ENCODE measurements at places on chromosomes 16 and 17.

- DNase-seq: peak; percentile 62
Measured at GRCh38 chr17:73342541-73343167, 30.9 kb upstream of the CDC42EP4 start.

DNA sequence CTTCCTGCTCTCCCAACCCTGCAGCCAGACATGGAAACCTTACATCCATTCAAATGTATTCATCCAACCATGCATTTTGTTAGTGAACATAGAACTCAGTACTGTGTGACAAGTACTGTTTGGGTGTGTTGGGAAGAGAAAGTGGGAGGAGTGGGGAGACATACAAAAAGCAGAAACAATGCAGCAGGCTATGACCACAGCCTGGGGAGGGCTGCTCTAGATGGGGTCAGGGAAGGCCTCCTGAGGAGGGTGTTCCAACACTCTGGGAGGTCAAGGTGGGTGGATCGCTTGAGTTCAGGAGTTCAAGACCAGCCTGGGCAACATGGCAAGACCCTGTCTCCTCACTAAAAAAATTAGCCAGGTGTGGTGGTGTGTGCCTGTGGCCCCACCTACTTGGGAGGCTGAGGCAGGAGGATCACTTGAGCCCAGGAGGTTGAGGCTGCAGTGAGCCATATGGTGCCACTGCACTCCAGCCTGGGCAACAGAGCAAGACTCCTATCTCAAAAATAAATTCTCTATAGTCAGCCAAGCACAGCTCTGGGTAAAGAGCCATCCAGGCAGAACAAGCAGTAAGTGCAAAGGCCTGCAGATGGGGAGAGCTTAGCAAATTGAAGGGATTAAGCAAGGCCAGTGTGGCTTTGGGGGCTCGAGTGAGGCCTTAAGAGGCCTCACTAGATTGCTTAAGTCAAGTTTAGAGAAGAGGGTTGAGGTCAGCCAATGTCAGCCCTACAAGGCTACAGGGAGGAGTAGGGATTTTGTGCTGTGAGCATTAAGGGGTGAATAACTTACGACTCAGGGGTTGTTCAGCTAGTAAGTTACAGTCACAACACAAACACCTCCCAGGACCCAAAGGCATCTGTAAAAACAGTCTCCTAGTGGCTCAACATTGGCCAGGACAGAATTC lies 5.5 kb downstream of the SLC13A2 start:
- peak; percentile 33 for DNase-seq

- no peak for DNase-seq
Measured at GRCh38 chr17:11997972-11998233, 628 bp upstream of the ZNF18 start.

DNA sequence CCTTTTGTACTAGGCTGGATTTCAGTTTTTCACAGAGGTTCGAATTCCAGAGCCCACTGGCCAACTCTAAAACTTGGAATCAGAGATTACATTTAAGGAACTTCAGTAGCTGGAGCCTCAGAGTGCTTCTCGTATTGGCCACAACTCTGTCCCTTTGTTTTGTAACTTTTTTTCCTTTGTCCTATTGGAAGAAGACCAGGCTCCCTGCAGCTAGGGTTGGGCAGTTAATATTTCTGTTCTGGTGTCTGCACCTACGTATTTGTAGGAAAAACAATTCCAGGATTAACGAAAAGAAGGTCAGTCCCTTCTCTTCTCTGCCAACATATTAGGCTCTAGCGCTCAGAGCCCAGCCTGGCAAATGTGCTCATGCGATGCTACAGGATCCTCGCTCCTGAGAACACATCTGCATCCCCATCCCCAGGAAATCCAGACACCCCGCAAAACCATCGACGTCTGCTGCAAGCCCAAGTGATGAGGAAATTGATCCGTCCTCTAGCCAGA lies 1.9 kb downstream of the CDH11 start:
- DNase-seq: no peak

DNA sequence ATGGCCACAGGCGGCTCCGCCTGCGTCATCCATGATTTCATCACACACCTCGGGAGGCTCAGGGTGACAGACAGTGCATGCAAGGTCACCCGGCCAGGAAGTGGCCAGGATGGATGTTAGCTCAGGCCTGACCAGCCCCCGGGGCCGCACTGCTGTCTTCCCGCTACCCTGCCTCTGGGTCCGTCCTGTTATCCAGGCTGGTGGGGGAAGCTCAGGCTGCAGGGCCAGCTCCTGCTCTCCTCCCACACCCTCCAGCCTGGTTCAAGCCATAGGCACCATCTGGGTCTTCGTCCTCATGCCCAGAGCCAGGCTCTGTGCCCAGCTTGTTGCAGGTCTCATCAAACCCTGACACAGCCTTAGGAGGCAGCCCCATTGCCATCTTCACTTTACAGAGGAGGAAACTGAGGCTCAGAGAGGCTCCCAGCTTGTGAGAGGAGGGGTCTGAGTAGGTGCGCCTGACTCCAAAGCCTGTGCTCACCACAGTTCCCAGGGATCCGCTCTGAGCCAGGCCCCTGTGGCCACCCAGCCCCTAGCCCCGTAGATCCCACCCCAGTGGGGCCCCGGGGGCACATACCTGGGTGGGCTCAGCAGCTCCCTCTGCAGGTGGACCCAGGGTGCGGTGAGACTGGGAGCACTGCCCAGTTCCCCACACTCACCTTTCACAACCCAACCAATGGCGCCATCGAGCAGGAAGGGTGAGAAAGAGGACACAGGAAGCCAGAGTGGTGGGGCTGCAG lies 412 bp upstream of the ADGRG3 start:
- DNase-seq: no peak

DNA sequence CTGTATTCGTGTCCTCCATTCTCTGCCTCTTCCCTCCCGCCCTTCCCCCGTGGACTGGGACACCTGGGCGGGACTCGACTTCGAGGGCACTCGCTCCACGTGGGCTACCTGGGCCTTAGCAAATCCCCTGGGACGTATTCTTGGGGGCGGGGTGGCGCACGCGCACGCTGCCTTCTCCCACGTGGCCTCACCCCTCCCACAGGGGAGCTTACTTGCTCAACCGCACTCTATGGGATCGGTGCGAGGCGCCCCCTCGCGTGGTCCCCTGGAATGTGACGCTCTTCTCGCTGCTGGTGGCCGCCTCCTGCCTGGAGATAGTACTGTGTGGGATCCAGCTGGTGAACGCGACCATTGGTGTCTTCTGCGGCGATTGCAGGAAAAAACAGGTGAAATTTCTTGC lies 3.5 kb downstream of the VMO1 start:
- DNase-seq: no peak

GRCh38 chr16:17229131-17229530 lies 241.6 kb downstream of the XYLT1 start:
- no peak for DNase-seq

- no peak for DNase-seq
Measured at GRCh38 chr17:65029605-65030336, 26.8 kb downstream of the GNA13 start.

DNA sequence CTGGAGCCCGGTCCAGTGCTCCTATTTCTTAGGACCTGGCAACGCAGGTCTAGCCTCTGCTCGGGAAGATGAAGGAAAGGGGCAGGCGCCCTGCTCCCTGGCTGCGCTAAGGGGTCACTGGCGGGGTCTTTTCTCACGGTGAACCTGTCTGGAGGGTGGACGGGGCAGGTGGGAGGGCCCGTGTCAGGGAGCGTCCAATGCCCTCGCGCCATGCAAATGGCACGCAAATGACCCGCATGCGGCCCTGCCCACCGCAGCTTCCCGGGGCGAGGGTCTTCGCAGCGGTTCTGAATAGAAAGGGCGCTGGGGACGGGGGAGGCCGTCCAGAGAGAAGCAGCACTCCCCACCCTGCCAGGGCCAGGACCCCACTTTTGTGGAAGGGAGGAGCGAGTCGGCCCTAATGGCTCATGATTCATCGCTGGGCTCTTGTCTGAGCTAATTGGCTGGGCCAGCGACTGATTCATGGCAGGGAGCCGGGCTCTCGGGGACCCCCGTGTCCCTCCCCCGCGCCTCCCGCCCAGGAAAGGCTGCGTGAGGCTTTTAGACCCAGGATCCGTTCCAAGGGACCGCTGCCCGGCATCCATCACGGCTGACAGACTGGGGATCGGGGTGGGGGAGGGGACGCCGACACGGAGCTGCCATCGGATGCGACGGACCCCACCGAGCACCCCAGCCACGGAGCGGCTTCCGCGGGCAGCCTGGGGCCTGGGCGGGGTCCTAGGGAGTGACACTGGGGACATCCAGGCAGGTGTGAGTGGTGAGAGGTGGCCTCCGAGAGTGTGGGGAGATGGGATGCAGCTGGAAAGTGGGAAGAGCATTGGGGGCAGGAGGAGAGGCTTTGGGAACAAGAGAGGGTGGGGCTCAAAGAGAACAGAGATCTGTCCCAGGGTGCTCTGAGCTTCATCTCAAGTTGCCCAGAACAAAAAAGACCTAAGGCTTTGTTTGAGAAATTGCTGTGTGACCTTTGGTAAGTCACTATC lies 25.0 kb upstream of the NGFR start:
- no peak for DNase-seq

DNA sequence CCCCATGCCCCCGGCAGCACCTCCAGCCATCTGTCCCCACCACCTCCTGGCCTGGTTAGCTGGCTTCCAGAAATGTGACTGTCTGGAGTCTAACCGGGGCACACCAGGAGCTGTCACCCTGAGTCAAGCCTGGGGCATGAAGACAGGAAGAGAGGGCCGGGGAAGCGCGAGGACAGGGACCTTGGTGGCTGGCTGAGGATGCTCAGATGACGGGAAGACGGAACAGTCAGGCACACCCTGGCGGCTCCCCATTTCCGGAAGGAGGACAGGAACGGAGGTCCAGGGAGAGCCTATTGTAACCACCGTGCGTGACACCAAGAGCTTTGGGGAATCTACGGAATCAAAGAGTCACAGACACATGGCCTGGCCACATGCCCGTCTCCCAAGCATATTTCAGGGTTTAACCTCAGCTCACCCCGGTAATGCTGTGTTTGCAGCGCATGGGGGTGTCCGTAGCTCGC lies 51.7 kb downstream of the SDK2 start:
- no peak for DNase-seq

- DNase-seq: peak; percentile 93
Measured at GRCh38 chr16:2095315-2095853, 40.3 kb downstream of the PKD1 start.

DNA sequence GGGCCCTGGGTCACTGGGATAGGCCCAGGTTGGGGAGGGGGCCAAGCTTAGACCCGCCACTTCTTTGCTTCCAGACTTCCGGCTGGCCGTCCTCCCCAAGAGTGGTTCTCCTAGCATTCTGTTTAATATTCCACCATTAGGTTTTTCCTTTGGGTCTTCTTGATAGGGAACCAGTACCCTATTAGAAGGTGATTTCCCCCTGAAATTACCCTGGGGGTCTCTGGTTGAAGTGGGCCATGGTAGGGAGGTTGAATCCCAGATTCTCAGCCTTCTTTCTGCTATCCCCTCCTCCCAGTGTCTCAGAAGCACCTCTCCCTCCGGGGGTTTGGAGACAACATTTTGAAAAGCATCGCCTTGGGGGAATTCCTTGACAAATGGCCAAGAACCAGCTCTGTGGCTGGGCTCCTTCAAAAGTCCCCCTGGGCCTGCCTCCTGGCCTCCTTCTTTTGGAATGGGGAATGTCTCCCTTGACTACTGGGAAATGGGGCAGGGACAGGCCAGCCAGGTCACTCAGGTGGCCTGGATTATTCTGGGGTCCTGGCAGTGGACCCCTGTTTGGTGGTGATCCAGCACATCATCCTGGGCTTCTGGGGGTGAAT lies 5.7 kb downstream of the LASP1 start:
- no peak for DNase-seq

- DNase-seq: peak; percentile 96
Measured at GRCh38 chr17:75557075-75557851, 30.3 kb upstream of the MYO15B start.

GRCh38 chr16:83400234-83400633 lies 407.5 kb upstream of the HSBP1 start:
- DNase-seq: no peak

GRCh38 chr17:48427598-48427997 lies 2.4 kb downstream of the SKAP1 start:
- DNase-seq: peak; percentile 43

DNA sequence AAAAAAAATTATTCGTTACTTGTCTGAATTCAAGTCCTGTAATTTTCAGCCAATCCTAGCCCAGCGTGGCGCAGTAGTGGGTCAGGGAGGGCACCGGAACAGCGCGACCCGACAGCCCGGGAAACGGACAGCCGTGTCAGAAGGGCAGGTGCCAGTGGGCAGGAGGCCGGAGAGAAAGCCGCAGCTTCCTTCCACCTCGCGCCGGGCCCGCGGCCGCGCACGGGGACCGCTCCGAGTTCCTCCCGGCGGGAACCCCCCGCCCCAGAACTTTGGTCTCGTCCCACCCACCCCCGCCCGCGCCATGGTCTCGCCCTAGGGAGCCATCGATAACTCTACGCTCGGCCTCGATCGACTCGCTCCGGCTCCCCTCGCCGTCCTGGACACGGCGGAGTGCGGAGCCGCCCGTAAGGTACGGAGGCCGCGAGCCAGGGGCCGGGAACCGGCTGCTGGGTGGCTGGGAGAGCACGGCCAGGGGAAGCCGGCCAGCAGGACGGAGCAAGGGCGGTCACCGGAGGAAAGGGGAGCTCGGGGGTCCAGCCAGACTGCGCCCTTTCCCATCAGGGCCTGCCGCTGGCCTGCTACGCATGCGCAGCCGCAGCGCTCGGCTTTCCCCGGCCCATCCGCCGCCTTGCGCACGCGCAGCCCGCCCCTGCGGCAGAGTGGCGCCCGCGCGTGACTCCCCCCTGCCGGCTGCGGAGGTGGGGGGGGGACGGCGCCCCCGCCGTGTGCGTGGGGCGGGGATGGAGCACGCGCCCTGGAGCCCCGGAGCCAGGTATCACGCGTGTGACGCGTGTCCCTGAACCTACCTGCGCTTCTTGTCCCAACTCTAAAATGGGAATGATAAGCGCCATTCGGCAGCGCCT lies at the start of gene MLST8:
Gene MLST8, plus strand, starts transcription at position 351 of the 863 bp plus-strand sequence. CDS start 632 bp downstream, outside the sequence.
- DNase-seq: peak; percentile 88

- DNase-seq: no peak
Measured at GRCh38 chr16:23339787-23340186, 37.7 kb downstream of the SCNN1B start.

DNA sequence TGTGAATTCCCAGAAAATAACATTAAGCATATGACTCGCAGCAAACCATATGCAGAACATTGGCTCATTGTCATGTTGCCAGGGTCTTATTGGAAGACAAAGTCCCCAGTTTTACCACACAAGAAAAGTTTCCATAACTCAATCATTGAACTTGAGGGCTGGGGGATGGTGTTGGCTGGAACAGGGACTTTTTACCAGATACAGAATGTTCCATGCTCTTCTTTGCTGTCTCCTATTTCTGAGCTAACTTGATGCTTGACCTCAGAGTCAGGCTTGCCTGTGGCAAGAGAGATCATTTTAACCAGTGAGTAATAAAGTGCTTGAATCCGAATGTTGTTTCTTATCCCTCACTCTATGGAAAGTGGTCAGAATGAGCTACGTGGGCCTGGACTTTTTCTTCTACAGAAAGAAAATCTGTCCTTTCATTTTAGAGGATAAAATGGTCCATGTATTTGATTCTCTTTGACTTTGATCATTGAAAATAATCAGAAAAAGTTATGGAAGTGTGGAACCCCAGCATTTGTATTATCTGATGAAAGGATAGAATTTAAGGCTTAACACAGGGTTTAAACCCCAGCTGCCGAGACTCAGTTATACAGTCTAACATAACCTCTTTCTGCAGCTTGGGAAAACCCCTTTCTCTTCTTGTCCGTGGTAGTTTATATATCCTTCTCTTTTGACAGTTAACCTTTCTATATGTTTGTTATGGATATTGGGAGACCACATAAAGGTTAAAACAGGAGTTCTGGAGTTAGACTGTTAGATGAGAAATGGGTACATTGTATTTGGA lies 67.0 kb downstream of the TUBD1 start:
- no peak for DNase-seq
